DND-41 (cell line): ENCODE measurements at places on chromosomes 12 and 14.

DNA sequence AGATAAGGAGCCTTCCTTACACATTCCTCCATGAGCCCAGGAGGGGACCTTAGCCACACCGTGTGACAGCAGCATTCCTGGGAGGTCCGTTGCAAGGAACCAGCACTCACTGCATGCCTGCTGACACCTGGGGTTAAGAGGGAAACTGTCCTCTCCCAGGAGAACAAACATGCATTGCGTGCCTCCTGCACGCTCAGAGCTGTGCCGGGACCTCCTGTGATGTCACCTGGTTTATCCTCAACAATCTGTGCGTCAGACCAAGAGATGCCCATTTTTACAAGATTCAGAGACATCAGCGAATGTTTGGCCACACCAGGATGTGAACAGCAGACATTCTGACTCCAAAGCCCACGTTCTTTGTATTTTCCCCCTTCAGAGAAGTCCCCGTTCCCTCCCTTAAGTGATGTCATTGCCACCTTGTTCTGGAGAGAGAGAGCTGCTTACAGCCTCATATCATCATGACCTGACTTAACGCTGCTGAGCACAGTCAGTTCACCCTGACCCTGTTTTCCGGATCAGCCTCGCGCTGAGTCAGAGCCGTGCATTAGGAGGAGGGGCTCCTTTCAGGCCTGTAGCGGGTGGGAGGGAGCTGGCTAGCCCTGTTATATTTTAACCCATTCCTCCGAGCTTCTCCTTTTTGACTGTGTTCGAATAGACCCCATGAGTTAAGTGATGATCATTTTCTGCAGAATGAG lies 36.2 kb downstream of the TMEM120B start:
- no peak for DNase-seq

DNA sequence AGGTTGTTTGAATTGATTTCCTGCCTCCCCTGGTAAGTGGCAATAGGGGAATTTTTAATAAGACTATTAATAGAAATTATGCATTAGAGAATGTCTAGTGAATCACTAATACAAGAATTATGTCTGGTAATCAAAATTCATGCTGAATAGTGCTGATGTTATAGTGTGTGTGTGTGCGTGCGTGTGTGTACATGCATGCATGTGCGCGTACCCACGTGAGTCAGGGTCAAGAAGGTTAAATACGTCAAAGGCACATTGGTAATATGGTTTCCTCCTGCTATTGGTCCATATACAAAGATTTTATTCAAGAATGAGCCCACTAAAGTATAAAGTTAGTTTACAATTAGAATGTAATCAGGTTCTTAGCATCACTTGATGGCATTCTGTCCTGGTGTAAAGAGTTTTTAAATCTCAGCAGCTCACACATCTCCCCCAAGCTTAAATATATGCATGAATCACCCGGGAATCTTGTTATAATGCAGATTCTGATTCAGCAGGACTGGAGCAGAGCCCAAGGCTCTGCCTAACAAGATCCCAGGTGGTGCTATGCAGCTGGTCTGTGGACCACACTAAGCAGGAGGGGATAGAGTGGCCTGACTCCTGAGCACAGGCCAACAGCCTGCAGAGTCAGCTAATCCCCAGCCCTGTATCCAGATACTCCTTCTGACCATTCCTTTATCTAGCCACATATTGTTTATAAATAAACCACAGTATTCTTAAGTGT lies 43.9 kb downstream of the TTC9 start:
- no peak for DNase-seq

GRCh38 chr12:62655666-62656151 lies 189.1 kb downstream of the MON2 start:
- DNase-seq: no peak

GRCh38 chr12:65720136-65721130 lies 103.8 kb upstream of the HMGA2 start:
- no peak for DNase-seq

GRCh38 chr12:74897425-74898211 lies 312.0 kb downstream of the KCNC2 start:
- no peak for DNase-seq

- DNase-seq: no peak
These were observed 46.4 kb downstream of the BCL11B start for GRCh38 chr14:99225436-99226203.

DNA sequence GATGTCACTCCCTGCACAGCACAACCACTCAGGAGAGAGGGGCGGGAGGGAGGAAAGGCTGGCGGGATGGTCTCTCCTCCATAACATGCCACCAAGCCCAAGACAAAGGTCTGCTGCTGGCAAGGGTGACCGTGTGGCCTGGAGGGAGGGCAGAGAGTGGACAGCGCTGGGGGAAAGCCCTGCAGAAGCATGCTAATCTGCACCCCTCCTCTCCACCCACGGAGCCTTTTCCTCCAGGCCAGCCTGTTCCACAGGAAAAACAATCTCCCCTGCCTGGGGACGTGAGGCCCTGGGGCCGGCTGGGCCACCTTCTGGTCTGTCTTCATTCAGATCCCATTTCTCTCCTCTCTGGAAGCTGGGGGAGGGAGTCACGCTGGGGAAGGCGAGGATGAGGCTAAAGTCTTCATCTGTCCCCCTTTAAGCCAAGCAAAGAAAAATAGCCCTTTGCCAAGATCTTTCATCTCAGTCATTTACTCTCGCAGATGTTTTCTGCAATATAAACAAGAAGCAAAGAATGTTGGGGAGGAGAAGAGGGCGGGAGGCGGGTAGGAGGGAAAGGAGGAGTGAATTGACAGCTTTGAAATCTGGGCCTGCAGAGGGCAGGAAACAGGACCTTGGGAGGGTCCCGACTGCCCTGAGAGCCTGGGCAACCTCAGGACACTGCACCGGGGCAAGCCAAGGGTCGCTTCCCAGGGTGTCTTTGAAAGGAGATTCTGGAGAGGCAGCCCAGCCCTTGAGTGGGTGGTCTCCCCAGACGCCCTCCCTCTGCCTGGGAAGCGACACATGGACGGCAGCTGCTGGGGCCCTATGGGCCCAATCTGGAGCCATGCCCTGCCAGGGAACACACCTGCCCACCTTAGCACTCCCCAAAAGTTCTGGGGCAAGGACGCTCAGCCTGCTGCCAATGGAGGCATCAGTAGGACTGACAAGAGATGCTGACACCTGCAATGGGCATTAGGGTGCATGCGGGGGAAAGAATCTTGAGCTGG lies 133.6 kb downstream of the ZFP36L1 start:
- DNase-seq: no peak

DNA sequence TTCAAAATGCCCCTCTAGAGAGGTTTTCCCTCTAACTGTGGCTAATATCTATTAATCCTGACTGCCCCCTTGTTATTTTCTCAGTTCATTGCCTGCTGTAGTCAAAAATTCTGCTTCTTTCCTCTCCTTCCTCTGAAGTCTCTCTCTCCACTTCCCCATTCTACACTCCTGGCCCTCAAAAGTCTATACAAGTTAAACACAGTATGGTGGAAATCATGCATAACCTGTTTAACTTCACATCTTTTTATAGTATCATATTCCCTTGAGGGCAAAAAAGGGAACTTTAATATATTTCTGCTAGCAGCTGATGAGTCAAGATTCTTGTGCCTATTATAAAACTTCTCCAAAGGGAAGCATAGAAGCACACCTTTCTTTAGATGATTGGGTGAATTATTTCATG lies 16.7 kb downstream of the GRIP1 start:
- no peak for DNase-seq

DNA sequence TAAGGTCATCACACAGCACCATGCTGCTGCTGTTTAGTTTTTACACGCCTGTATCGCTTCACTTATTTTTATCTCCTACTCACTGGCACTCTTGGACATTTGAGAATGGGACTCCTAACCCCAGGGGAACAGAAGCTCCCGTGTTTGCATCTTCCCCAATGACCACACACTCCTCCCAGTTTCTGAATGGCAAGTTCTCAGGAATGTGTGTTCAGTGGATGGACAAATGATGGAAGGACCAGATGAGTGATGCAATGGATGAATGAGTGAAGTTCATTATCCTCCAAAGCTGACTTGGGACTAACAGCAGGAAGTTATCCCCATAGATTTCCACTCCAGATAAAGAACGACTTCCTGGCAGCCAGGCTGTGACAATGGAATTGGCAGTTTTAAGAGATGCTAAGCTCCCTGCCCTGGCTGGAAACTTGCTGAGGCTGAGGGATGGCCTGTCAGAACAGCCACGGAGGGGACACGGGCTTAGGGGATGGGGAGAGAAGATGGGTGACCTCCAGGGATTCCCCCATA lies 231.5 kb downstream of the SLC15A4 start:
- no peak for DNase-seq

DNA sequence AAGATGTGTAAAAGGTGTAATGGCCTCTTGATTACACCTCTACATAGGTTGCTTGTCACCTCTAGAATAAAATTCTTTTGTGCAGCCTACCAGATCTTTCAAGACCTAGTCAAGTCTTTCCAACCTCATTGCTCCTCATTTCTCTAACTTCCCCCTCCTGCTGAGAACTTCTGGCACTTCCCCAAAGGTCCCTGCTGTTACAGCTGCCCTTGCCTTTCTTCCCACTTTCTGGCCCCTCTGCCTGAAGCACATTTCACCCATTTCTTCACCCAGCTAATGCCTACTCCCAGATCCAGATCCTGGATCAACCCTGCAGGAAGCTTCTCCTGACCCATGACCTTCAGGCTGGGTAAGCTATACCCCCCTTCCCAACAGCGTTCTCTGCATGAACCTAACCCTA lies 1.5 kb downstream of the TSHR start:
- peak; percentile 46 for DNase-seq

- DNase-seq: no peak
These were observed 438.4 kb downstream of the RAD51B start for GRCh38 chr14:68257969-68258368.

DNA sequence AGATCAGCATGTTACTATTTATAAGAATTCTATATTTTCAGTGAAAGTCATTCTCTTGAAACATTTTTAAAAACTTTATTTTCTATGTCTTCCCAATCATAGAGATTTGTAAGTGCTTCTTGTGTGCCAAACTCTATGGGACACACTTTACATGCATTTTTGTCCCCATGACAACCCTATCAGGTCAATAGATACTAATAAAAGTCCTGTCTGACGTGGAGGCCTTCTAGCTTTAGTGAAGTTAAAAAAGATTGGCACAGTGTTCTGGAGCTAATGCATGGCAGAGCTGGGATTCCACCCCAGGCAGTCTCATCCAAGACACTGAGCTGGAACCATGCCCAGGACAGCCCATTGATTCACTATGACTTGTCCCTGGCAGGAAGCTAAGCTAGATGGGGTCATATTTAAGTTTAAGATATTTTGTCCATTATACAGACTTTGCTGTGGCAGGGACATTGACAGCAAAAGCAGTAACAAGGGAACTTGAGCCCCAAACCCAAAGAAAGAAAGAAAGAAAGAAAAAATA lies 28.1 kb downstream of the TTC6 start:
- DNase-seq: no peak

DNA sequence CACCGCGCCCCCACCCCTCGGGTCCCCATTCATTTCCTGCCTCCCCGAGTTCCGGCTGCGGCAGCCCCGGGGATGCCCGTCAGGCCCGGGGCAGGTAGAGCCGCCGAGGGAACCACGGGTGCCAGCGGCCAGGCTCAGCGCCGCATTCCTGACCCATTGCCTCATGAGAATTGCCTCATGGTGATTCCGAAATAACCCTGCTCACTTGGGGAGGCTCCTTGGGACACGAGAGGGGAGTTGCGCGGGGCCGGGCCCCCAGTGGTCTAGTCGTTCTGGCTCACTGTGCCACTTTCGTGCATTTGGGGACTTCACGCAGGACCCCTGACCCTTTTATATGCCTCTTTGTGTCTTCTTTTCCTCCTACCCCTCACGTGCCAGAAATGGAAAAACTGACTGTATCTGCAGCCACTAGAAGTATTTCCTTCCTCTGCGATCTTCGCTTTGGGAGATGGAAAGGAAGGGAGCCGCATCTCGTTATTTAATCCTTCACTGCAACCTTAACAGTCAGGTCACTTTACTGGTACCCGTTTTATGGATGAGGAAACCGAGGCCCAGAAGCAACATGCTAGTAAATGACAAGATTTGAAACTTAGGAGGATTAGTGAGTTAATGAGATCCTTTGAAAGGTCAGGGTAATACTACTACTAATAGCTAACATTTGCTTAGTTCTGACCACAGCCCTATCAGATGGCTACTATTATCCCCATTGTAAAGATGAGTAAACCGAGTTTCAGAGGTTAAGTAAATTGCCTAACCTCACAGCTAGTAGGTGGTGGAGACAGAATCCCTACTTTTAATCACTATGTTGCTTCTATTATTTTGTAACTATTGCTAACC lies 768 bp downstream of the PTPN11 start:
- DNase-seq: no peak

DNA sequence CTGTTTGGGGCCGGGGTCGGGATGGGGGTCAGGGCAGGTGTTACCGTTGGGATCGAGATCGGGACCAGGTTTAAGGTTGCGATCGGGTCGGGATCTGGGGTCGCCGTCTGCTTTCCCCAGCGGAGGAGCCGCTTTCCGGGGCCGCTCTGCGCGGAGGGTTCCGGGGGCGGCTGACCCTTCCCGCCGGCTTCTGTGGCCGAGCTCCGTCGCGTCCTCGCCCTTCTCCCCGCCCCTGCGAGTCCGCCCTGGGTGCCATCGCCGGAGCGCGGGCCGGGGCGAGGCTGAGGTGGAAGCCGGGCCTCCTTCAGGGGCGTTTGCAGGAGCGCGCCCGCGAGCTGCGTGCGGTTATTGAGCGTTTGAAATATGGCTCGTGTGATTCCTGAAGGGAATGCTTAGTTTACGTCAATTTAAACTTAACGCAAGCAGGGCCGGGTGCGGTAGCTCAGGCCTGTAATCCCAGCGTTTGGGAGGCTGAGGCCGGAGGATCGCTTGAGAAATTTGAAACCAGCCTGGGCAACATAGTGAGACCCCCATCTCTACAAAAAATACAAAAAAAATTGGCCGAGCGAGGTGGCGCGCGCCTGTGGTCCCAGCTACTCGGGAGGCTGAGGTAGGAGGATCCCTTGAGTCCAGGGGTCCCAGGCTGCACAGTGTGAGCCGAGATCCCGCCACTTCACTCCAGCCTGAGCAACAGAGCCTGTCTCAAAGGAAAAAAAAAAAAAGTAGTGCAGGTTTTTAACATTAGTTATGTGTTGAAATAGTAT lies 620 bp downstream of the PGAM5 start:
- DNase-seq: peak; percentile 39

DNA sequence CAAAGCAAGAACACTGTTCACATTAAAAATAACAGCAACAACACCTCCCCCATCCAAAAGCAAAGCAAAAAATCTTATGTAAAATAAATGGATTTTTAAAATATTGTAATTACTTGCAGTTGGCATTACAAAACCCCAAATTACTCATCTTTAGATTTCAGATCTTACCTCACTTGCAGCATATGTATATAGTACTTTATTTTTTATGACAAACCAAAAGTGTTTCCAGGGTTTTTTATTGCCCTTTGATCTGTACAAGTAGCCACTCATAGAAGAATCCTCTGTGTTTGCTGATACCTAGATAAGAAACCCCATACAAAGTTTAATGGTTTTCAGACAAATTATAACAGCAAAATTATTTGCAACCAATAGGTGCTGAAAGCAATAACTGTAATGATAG lies 12.2 kb upstream of the NR2C1 start:
- no peak for DNase-seq

DNA sequence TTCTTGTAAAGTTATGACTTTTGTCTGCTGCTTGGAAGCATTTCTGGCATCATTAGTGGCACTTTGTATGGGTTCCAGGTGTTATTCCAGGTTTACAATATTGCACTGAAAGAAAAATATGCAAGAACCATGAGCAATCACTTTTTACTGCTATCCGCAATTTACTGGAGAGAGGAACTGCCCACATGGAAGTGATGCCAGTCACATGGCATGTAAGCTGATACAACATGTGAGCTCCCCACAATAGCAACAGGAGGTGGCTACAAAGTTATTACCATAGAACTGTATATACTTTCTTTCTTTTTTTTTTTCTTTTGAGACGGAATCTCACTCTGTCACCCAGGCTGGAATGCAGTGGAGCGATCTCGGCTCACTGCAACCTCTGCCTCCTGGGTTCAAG lies 1012.1 kb downstream of the BCL11B start:
- no peak for DNase-seq
